Glomerular endothelial cell (primary cell): ENCODE measurements at places on chromosomes 1 and 21. TPM values are rescaled to one million over a fixed set of nuclear protein-coding genes. Genes with fewer than 3 reads are reported as not detected.

- DNase-seq, result no peak
These were observed 322.1 kb upstream of the TMPRSS15 start for GRCh38 chr21:18725653-18726052.

- no peak for DNase-seq
These were observed 6.9 kb downstream of the RIT1 start for GRCh38 chr1:155904261-155904660.

GRCh38 chr1:215583185-215583749 is 16.2 kb downstream of the KCTD3 start:
- DNase-seq, result no peak

GRCh38 chr1:109040989-109041620 is 797 bp downstream of the WDR47 start:
- no peak for DNase-seq

The CSTB gene
- total RNA-seq, result 33.0 and 55.5 TPM in 2 replicates

The PCSK9 gene
- total RNA-seq, result 0.97 and 2.6 TPM in 2 replicates

The KRTAP10-6 gene
- not detected in 2 replicates for total RNA-seq

The MPZL1 gene
- 71.1 and 85.9 TPM in 2 replicates for total RNA-seq
